ENCODE measurements at places on chromosomes 5 and 9. TPM values are rescaled to one million over a fixed set of nuclear protein-coding genes. Genes with fewer than 3 reads are reported as not detected.

DNA sequence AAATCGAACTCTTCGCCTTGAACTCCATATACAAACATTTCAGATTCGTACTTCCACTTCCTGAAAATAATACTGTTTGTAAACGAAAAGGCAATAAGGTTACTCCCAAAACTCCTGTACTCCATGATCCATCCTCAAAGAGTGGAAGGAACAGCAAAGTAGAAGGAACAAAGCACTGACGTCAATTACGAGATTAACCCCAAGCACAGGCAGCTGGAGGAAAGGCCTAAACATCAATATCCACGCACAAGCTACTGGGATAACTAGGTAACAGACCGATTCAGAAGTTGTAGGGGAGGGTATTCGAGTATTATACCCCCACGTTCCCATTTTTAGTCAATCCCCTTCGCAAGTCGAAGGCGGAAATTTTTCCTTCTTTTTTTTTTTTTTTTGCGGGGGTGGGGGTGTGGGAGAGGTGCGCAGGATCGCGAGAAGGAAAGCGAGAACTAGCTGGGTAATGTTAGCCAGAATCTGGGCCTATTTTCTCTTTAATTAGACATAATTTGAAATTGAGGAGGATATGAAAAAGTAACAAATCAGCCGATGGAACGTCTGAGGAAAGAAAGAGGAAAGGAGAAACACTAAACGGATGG, 909 bp downstream of the AFF4 start:
- peak overlapping the region; percentile 96 for H3K4me3 ChIP-seq
- H3K27me3 ChIP-seq, result no peaks in the 10 kb centered on the region
- DNase-seq, result peak; percentile 36
- peak overlapping the region; percentile 97 for H3K27ac ChIP-seq
- peaks cover 21% of the 10 kb centered on the region for H3K4me1 ChIP-seq
- H3K36me3 ChIP-seq, result peaks cover 15% of the 10 kb centered on the region

GRCh38 chr5:97338729-97339128, 155.7 kb upstream of the RIOK2 start:
- H3K4me1 ChIP-seq, result no peaks in the 10 kb centered on the region
- no peak overlapping the region for H3K27ac ChIP-seq
- H3K4me3 ChIP-seq, result no peak overlapping the region
- H3K36me3 ChIP-seq, result no peaks in the 10 kb centered on the region
- no peaks in the 10 kb centered on the region for H3K27me3 ChIP-seq

GRCh38 chr5:122145906-122146305, 16.6 kb downstream of the ZNF474 start:
- DNase-seq, result no peak
- H3K4me3 ChIP-seq, result no peak overlapping the region
- no peaks in the 10 kb centered on the region for H3K27me3 ChIP-seq
- H3K27ac ChIP-seq, result no peak overlapping the region

DNA sequence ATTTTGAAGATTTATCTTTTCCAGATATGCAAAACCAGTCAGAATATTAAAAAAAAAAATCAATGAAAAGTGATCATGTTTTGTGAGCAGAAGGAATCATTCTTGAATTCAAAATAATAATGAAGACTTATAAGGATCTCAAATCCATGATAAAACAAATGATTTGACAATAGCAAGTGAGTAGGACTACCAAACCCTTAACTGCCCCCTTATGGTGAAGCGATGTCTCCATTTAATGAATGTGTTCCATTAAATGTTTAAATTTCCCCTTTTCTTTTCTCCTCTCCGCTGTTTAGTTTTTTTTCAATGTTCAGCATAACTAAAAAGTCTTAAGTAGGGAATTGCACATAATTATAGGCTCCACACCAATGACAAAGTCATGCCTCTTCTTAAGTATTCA, 12.2 kb upstream of the MARCHF3 start:
- H3K27me3 ChIP-seq, result no peaks in the 10 kb centered on the region
- no peak overlapping the region for H3K4me3 ChIP-seq
- H3K4me1 ChIP-seq, result no peaks in the 10 kb centered on the region
- no peak overlapping the region for H3K27ac ChIP-seq
- DNase-seq, result no peak

DNA sequence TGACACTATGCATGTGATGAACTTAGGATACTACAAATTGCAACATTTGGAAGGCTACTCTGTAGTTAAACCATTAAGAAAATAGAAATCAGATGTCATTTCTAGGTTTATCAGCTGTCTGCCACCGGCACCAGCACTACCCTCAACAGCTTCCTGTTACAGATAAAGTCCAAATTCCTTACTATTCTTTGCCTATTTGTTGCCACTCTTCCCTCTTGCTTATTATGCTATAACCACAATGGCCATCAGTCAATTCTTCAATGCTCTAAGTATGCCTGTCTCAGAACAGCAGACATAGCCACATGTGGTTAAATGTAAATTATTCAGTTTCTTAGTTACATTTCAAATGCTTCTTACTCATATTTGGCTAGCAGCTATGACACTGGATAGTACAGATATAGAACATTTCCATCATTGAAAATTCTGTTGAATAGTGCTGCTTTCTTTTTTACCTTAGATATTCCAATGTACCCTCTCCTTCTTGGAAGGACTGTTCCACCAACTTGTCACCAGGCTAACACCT, 21.0 kb downstream of the DHX29 start:
- H3K27ac ChIP-seq, result no peak overlapping the region
- no peaks in the 10 kb centered on the region for H3K27me3 ChIP-seq

GRCh38 chr9:100525563-100525962, 52.3 kb upstream of the CAVIN4 start:
- no peaks in the 10 kb centered on the region for H3K27me3 ChIP-seq
- no peak for DNase-seq
- H3K27ac ChIP-seq, result no peak overlapping the region
- peaks cover 12% of the 10 kb centered on the region for H3K4me1 ChIP-seq

DNA sequence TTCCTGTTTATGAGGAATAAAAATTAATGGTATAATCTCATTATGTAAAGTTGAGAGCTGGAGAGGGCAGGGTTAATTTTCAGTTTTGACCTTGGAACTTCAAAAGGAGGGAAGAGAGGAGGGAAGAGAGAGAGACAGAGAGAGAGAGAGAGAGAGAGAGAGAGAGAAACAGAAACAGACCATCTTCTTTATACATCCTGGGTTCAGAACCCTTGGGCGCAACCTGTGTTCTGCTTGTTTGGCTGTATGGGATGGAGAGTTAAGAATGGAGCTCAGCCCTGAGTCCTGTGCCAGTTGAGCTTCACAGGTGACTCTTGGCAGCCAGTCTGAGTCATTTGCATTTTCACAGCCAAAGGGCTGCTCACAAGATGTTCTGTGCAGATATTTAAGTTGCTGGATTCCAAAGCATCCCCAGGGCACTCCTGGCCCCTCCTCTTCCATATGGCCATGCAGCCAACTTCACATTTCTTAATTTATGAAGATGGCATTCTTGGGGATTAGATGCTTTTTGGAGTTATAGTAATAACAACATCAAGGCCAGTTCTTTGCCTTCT, 143.5 kb downstream of the CARTPT start:
- no peaks in the 10 kb centered on the region for H3K4me1 ChIP-seq
- no peak overlapping the region for H3K27ac ChIP-seq
- no peaks in the 10 kb centered on the region for H3K36me3 ChIP-seq
- no peaks in the 10 kb centered on the region for H3K27me3 ChIP-seq
- H3K4me3 ChIP-seq, result no peak overlapping the region

DNA sequence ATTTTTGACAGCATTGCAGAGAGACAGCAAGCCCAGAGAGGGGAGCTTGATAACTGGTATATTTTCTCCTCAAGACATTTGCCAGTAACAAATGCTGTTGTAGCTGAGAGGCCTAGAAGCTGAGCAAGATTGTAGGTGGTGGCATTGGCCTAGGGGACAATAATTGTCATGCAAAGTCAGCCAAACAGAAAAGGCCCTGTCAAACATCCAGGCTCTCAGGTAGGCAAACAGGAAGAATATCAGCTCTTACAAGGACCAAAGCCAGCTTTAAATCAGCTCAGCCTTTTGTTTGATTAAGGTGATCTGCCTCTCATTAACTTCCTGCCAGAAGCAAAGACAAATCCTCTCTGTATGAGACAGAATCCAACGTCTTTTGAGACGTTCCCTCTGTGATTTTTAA, 29.7 kb upstream of the BARX1 start:
- H3K27ac ChIP-seq, result no peak overlapping the region
- no peaks in the 10 kb centered on the region for H3K4me1 ChIP-seq
- no peak for DNase-seq
- H3K36me3 ChIP-seq, result peaks cover 4% of the 10 kb centered on the region
- H3K4me3 ChIP-seq, result no peak overlapping the region
- peaks cover 22% of the 10 kb centered on the region for H3K27me3 ChIP-seq

GRCh38 chr9:72315089-72315509, 49.9 kb downstream of the ZFAND5 start:
- H3K36me3 ChIP-seq, result no peaks in the 10 kb centered on the region
- H3K27ac ChIP-seq, result no peak overlapping the region

- H3K4me3 ChIP-seq, result no peak overlapping the region
- H3K4me1 ChIP-seq, result no peaks in the 10 kb centered on the region
- DNase-seq, result no peak
- no peaks in the 10 kb centered on the region for H3K27me3 ChIP-seq
- no peak overlapping the region for H3K27ac ChIP-seq
Observed at GRCh38 chr5:67934976-67935375, 280.6 kb upstream of the PIK3R1 start.

DNA sequence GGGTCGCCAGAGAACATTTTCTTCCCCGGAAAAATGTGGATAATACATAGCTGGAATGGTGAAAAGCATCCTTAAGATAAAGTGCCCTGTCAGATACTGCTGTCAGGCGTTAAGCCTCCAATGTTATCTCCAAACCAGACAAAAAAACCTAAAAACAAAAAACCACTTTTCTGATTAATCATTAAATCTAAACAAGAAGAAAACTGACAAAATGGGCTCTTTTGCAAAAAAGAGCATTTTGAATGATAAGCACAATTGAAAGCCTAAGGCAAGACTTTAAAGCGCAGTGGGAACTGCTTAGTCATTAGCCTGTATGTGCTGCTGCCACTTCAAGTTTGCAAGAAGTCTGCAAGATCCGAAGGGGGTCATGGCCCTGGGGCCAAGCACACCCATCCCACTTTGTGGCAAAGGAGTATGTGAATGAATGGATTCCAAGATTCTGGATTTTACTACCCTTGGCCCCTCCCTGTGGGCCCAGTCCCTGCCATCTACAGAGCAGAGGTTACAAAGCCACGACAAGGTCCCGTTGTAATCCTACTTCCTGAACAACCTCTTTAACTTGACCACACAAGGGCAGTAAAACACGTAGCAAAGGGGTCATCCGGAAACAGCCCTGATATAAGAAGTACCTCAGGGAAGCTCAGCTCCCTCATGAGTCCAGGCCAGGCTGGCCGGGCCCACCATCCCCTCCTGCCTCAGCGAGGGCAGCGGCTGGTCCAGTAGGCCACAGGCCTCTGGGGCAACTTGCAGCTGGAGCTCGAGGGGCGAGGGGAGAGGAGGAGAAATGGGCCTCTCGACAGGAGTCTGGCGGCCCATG, 29.7 kb downstream of the SHB start:
- H3K4me1 ChIP-seq, result peaks cover 2% of the 10 kb centered on the region
- no peaks in the 10 kb centered on the region for H3K36me3 ChIP-seq
- no peak overlapping the region for H3K27ac ChIP-seq
- DNase-seq, result no peak
- H3K27me3 ChIP-seq, result peaks cover 2% of the 10 kb centered on the region
- no peak overlapping the region for H3K4me3 ChIP-seq

DNA sequence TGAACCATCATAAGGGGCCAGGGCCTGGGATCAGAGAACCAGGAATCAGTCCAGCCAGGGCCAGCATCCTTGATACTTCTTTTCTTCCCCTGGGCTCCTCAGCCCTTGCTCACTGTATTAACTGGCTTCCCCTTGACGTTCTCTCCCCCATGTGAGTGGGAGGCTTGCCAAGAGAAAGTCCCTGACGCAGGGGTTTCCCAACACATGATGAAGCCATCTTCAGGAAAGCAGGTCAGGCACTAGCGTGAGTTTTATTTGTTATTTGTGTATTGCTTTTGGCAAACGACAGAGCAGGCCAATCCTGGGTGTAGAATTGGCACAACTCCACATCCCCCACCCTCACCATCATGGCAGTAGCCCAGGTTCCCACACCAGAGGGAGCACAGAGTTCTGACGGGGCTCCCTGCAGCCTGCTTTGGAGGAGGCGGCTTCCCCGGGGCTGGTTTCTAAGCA, 165.5 kb upstream of the NFIL3 start:
- no peaks in the 10 kb centered on the region for H3K4me1 ChIP-seq
- peaks cover 5% of the 10 kb centered on the region for H3K27me3 ChIP-seq
- H3K4me3 ChIP-seq, result no peak overlapping the region
- no peaks in the 10 kb centered on the region for H3K36me3 ChIP-seq

- no peak overlapping the region for H3K27ac ChIP-seq
- no peak overlapping the region for H3K4me3 ChIP-seq
- H3K4me1 ChIP-seq, result peaks cover 26% of the 10 kb centered on the region
- peaks cover 8% of the 10 kb centered on the region for H3K36me3 ChIP-seq
- no peaks in the 10 kb centered on the region for H3K27me3 ChIP-seq
- no peak for DNase-seq
Observed at GRCh38 chr9:77896938-77897667, 134.5 kb downstream of the GNAQ start.

- H3K27ac ChIP-seq, result no peak overlapping the region
- no peaks in the 10 kb centered on the region for H3K27me3 ChIP-seq
- H3K4me1 ChIP-seq, result peaks cover 18% of the 10 kb centered on the region
- no peak overlapping the region for H3K4me3 ChIP-seq
- H3K36me3 ChIP-seq, result no peaks in the 10 kb centered on the region
- no peak for DNase-seq
Observed at GRCh38 chr9:20033511-20033910, 244.7 kb upstream of the SLC24A2 start.

GRCh38 chr5:180598316-180598701, 7.0 kb upstream of the SCGB3A1 start:
- H3K27me3 ChIP-seq, result peaks cover 4% of the 10 kb centered on the region
- H3K36me3 ChIP-seq, result no peaks in the 10 kb centered on the region

DNA sequence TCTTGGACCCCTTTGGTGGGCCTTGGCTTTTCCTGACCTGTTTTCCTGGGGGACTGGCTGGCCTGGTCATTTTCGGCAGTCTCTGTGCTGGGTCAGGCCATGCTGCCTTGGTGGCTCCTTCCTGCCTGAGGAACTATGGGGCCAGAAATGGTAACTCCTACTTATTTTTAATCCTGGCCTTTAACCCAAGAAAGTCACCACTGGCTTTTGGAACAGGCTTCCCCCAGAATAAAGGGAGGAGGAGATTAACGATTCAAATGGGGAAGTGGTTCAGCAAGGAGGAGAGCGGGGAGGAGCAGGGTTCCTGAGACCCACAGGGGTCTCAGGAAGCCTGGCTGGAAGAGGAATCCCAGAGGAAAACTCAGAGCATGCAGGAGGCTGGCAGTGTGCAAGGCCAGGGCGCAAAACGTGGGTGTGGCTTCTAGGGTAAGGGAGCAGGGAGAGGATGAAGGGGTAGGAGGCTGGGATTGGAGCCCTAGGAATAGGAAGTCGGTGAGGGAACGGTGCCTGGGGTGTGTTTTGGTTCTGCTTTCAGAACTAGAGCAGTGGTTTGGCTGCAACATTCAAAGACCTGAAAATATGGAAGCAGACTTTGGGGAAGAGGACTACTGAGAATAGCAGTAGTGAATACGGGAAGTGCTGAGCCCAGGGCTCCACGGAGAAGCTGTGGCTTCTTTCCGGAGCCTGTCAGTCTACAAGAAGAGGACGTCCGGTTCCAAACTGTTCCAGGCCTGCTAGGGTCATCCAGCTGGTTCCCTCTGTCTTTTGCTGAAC, 271.1 kb upstream of the KLF4 start:
- H3K36me3 ChIP-seq, result no peaks in the 10 kb centered on the region
- no peaks in the 10 kb centered on the region for H3K4me1 ChIP-seq
- H3K27ac ChIP-seq, result no peak overlapping the region
- no peak for DNase-seq
- no peak overlapping the region for H3K4me3 ChIP-seq

Gene CARTPT
- total RNA-seq, result not detected

Gene PSMD5
- total RNA-seq, result 50.7 TPM

Gene PARP8
- 78.5 TPM for total RNA-seq

Gene SHC3
- total RNA-seq, result not detected

Gene EHMT1
- total RNA-seq, result 112 TPM

Gene SPINK7
- total RNA-seq, result not detected

All from activated CD8-positive, alpha-beta T cell treated with anti-CD3 and anti-CD28 coated beads, Interleukin-2, amount 10 ng/mL, durations not matched to agents 7 days and 5 days (primary cell).